DND-41 (cell line): ENCODE measurements at places on chromosomes 4 and X.

DNA sequence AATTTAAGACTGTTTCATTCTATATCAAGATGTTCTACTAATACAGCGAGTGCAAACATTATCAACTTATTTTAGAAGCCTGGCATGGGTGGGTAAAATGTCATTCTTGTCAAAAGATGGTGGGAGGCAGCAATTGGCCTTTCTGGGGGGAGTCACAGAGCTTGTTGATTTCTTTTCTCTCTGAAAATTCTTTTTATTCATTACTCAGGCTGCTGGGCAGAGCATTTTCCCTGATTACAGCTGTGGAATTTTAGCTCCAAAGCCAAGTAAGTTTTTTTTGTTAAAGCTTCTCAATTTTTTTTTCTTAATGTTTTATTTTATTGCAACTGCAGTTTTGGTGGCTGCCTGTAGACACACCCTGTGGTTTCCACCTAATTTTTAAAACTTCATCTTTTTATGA, 50.4 kb downstream of the GPC4 start:
- DNase-seq: no peak

GRCh38 chr4:19832411-19832810, 419.3 kb upstream of the SLIT2 start:
- no peak for DNase-seq

DNA sequence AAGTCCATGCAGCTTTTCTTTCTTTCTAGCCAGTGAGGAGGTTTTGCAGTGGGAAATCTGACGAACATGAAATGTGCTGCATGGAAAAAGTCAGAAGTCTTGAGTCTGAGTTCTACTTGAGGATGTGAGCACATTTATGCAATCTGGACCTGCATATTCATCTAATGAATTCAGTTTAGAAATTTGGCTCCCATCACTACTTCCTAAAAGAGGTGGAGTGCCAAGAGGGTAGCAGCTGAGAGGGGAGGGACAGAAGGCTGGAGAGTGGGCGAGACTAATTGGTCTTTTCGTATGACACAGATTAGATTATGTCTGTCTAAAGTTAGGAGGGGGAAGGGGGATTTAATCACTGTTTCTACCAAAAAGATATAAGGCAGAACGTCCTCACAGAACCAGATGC, 535.9 kb downstream of the IQCM start:
- no peak for DNase-seq

GRCh38 chr4:75696581-75696980, 23.4 kb upstream of the G3BP2 start:
- no peak for DNase-seq

- DNase-seq: no peak
Measured at GRCh38 chr4:48706736-48707135, 73.3 kb downstream of the FRYL start.

- no peak for DNase-seq
Measured at GRCh38 chr4:13534344-13535063, 9.8 kb downstream of the NKX3-2 start.
